ENCODE measurements at places on chromosomes 1 and 21.

DNA sequence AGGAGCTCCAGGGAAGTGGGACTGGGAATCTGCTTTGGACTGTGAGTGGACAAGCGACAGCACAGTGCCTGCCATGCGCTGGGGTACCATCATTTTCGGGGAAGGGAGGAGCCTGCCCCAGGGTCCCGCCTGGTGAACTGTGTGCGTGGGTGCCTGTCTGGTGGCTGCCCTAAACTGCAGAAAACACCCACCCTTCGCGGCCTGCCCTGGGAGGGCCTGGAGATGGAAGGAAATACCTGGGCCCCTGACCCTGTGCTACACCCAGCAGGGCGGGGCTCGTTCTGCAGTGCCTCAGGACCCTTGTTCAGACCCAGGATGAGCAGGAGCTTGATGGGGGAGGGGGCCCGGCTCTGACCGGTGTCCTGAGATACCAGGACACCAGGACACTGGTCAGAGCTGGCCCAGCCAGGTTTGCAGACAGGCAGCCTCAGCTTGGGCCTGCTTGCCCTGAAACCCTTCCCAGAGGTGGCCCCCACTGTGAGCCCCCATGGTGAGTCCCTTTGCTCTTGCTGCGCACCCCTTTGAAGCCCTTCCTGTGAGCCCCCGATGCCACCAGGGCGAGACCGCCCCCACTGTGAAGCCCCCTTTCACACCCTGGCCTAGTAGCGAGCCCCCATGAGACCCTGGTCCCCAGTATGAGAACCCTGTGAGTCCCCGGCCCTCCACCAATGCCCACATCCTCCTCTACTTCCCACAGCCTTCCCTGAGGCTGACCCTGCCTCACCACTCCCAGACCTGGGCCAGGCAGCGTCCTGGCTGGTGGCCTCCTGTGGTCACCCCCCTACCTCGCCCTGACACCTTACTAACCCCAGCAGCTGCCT is 2.6 kb downstream of the GJC2 start:
- DNase-seq: no peak

GRCh38 chr1:15262706-15263105 is 15.7 kb downstream of the FHAD1 start:
- no peak for DNase-seq

GRCh38 chr1:215830226-215830810 is 263.2 kb downstream of the KCTD3 start:
- DNase-seq: no peak

- DNase-seq: no peak
Measured at GRCh38 chr21:28639737-28640136, 352.9 kb downstream of the LTN1 start.

- DNase-seq: no peak
Measured at GRCh38 chr1:210822932-210823331, 311.0 kb downstream of the KCNH1 start.

GRCh38 chr1:247054992-247055415 is 23.6 kb downstream of the ZNF670 start:
- DNase-seq: no peak

Measured in amniotic stem cell (primary cell).